ENCODE measurements at places on chromosomes 13 and 19.

DNA sequence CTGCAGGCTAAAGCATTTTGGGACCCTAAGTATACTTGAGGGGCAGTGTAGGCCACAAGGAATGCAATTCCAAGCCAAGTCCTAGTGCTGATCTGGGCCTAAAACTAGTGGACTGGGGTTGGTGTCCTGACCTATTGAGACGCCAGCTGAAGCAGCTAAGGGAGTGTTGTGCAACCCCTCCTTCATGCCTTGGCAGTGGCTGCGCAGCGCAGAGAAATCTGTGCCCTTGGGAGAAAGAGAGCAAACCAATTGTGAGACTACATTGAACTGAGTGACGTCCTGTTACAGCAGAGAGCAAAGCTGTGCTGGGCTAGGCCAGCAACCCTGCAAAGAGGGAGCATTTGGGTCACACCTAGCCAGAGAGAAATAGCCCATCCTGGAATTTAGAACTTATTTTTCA, 2715.0 kb upstream of the PCDH20 start:
- DNase-seq: no peak

DNA sequence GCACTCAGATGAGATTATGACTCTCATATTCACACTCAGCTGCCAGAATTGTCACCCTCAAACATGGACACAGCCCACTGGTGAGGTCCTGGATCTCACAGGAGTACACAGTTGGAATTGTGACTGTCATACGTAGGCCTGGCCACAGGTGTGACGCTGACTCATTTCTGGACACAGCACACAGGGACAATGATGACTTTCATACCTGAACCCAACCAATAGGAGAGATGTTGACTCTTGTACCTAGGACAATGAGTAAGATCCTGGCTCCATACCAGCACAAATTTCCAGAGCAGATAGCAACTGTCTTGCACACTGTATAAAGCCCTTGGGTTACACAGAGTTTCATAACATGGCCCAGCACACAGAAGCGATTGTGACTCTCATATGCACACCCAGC, 46.4 kb downstream of the ZNF85 start:
- DNase-seq: no peak

DNA sequence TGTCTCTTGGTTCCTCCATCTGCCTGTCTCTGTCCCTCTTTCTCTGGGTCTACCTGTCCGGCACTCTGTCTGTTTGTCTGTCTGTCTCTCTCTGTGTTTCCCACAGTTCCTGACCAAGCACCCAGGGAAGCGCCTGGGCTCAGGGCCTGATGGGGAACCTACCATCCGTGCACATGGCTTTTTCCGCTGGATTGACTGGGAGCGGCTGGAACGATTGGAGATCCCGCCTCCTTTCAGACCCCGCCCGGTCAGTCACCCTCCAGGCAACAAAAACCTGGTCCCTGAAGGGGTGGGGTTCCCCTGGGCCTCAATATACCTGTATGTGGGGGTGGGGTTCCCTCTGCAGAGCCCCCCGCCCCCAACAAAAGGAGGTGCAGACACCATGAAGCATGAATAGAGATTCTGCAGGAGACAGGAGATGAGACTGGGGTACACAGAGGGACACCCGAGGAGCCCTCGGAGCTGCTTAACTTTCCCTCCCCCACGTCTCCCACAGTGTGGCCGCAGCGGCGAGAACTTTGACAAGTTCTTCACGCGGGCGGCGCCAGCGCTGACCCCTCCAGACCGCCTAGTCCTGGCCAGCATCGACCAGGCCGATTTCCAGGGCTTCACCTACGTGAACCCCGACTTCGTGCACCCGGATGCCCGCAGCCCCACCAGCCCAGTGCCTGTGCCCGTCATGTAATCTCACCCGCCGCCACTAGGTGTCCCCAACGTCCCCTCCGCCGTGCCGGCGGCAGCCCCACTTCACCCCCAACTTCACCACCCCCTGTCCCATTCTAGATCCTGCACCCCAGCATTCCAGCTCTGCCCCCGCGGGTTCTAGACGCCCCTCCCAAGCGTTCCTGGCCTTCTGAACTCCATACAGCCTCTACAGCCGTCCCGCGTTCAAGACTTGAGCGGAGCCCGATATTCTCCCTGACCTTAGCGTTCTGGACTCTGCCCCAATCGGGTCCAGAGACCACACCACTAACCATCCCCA, 2.6 kb upstream of the CACNG7 start:
- peak; percentile 53 for DNase-seq

GRCh38 chr13:104105418-104106355, 1039.5 kb upstream of the SLC10A2 start:
- no peak for DNase-seq

- DNase-seq: no peak
Observed at GRCh38 chr13:40438022-40438680, 228.3 kb downstream of the FOXO1 start.

DNA sequence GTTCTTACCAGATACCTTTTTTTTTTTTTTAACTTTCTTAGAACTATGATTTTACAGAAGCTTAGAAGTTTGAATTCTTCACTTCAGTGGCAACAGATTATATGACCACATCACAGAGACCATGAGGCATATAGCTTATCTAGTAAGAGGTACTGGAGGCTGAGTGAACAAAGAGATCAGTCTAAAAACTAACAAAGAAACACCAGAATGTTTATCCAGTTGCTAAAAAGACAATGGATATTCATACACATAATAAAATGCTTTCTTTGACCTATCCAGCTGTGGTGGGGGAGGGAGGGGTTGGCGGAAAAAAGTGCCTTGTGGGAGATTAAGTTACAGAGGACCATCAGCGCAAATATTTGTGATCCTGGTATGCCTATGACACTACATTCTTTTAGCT, 34.7 kb upstream of the SLITRK6 start:
- DNase-seq: no peak

GRCh38 chr13:40445557-40445990, 220.9 kb downstream of the FOXO1 start:
- peak; percentile 62 for DNase-seq

DNA sequence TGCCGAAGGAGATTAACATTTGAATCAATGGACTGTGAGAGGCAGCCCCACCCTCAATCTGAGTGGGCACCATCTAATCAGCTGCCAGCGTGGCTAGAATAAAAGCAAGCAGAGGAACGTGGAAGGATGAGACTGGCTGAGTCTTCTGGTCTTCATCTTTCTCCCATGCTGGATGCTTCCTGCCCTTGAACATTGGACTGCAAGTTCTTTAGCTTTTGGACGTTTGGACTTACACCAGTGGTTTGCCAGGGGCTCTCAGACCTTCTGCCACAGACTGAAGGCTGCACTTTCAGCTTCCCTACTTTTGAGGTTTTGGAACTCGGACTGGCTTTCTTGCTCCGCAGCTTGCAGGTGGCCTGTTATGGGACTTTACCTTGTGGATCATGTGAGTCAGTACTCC, 14.7 kb downstream of the NHLRC3 start:
- no peak for DNase-seq

- no peak for DNase-seq
Observed at GRCh38 chr13:42280537-42280936, 8.6 kb downstream of the AKAP11 start.

- DNase-seq: no peak
Observed at GRCh38 chr13:50376895-50377575, 361.8 kb downstream of the KCNRG start.

GRCh38 chr19:41597600-41598041, 21.7 kb downstream of the CEACAM21 start:
- DNase-seq: peak; percentile 79

- DNase-seq: no peak
Observed at GRCh38 chr19:4781801-4782200, 9.7 kb upstream of the FEM1A start.

- peak; percentile 94 for DNase-seq
Observed at GRCh38 chr19:46728693-46729339, 11.9 kb upstream of the PRKD2 start.

GRCh38 chr13:75347925-75348324, 134.0 kb downstream of the TBC1D4 start:
- no peak for DNase-seq

DNA sequence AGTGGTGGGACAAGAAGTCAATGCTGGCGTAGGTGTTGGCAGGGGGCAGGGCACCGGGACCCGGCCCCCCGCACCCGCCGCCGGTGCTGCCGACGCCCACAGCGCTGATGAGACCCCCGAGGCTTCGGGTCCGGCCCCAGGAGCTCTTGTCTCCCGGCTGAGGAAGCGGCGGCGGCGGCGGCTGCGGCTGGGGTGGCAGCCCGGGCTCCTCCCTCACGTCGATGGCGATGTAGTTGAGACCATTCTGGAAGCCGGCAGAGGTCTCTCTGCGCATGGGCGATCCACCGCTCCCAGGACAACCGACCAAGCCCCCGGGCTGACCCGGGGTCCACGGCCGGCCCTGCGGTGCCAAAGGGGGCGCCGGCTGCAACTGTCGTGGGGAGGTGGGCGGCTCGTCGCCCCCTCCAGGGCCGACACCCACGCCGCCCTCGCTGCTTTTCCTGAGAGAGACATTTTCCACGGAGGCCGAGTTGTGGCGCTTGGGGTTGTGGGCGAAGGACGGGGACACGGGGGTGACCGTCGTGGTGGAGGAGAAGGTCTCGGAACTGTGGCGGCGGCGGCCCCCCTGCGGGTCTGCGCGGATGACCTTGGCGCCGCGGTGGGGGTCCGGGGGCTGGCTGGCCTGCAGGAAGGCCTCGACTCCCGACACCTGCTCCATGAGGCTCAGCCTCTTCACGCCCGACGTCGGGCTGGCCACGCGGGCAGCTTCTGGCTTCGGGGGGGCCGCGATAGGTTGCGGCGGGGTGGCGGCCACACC, 4.1 kb downstream of the IRS2 start:
- peak; percentile 87 for DNase-seq

DNA sequence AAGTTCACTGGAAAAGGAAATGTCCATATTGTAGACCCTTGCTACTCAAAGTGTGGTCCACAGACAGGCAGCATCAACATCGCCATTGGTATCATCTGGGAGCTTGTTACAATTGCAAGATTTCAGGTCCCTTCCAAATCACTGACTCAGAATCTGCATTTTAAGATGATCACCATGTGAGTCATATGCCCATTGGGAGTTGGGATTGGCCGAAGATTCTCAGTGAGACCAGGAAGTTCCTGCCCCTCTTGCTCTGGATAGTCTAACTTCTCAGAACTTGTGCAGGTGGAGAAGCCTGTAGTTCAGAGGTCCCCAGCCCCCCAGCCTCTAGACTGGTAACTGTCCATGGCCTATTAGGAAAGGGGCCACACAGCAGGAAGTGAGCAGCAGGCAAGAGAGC, 48.9 kb upstream of the URAD start:
- DNase-seq: no peak

DNA sequence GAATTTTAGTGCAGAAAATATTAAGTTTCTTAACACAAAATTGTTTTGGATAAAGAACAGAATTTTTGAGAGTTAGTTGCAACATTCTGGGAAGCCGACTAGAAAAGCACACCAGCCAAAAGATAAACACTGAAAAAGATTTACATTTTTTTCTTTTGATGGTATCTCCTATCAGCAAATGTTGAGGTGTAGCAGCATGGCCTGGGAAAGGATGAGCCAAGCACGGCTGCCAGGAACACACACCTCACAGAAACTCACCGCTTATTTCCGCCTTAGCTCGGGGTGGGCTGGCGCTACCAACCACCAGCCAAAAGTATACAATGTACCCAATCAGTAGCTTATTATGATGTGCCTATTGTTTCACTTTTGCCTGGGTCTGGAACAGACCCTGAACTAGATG, 134.7 kb downstream of the MIPEP start:
- no peak for DNase-seq

GRCh38 chr13:24495151-24495729, 17.3 kb downstream of the PARP4 start:
- no peak for DNase-seq

- no peak for DNase-seq
Observed at GRCh38 chr13:20492641-20493040, 33.0 kb downstream of the CRYL1 start.

DNA sequence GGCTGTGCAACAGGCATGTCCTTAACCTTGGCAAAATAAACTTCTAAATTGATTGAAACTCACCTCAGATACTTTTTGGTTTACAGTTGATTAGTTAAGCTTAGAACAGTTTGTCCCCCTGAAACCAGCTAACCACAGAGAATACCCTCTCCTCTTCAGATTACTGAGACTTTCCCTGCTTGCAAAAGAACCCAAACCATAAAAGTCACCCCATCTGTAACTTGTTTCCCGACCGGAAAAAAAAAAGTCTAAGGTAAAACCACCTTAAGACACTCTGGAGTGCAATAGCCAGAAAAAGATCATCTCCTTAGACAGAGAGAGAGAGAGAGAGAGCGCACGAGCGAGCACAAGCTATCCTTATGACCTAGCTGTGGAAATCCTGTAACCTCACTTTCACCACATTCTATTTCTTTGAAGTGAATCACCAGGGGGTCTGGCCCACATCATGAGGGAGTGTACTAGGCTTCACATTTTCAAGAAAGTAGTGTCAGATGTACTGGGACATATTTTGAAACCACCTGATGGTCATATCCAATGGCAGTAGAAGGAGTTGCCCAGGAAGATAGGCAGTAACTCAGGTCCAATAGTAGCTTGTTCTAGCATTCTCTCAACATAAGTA, 11.1 kb upstream of the GTF2F2 start:
- DNase-seq: no peak

GRCh38 chr13:40341501-40341900, 324.9 kb downstream of the FOXO1 start:
- no peak for DNase-seq

- no peak for DNase-seq
Observed at GRCh38 chr13:83667606-83668005, 214.7 kb downstream of the SLITRK1 start.

- DNase-seq: no peak
Observed at GRCh38 chr13:44142941-44143665, 230.5 kb upstream of the SERP2 start.

DNA sequence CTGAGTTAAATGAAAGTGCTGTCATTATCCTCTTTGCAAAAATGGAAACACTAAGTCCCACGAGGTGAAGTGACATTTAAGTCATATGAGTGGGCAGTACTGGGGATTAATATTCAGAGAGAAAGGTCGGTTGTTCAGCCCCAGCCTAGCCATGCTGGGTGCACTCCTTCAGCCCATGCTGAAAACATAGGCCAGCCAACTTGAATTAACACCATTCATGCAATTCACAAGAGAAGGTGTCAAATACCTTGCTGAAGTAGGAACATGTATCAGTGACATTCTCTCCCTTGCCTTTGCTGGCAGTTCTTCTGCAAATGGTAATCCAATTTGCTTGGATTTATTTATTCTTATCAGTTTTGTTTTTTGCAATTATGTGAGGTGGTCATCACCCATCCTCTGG, 256.3 kb downstream of the DNAJC15 start:
- no peak for DNase-seq

- DNase-seq: no peak
Observed at GRCh38 chr13:41701676-41702075, 244.3 kb downstream of the RGCC start.

DNA sequence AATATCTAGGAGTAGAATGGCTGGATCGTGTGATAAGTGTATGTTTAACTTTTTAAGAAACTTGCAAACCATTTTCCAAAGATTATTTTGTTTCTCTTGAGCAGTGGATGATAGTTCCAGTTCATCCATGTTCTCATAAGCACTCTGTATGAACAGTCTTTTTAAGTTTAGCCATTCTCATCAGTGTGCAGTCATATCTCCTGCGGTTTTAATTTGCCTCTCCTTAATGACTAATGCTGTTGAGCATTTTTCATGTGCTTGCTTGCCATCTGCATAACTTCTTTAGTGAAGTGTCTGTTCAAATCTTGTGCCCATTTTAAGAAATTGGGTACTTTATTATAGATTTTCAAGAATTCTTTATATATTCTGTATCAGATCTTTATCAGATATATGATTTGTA, 58.6 kb downstream of the WASF3 start:
- no peak for DNase-seq
